ENCODE measurements at places on chromosomes 5 and 9.

DNA sequence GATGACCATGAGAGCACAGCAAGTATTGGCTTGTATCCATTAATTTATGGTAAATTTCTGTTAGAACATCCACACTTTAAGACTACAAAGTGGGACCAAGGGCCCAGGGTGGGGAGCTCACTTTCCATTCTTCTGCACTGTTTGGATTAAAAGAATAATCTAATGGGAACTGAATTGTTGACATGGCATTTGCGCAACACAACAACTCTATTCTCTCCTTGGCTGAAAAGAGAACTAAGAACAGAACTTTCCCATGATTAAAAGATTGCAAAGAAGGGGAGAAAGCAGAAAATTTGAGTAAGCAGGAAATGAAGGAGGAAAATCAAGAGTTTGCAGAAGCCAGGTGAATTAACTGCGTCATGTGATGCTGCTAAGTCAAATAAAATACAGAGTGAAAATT, 143.4 kb downstream of the HINT1 start:
- DNase-seq, result no peak
- no peaks in the 10 kb centered on the region for H3K36me3 ChIP-seq
- H3K4me3 ChIP-seq, result no peak overlapping the region
- no peaks in the 10 kb centered on the region for H3K4me1 ChIP-seq
- no peak overlapping the region for H3K27ac ChIP-seq

- no peaks in the 10 kb centered on the region for H3K36me3 ChIP-seq
- DNase-seq, result no peak
- H3K27me3 ChIP-seq, result no peaks in the 10 kb centered on the region
Observed at GRCh38 chr5:92930057-92930456, 651.0 kb downstream of the NR2F1-AS1 start.

DNA sequence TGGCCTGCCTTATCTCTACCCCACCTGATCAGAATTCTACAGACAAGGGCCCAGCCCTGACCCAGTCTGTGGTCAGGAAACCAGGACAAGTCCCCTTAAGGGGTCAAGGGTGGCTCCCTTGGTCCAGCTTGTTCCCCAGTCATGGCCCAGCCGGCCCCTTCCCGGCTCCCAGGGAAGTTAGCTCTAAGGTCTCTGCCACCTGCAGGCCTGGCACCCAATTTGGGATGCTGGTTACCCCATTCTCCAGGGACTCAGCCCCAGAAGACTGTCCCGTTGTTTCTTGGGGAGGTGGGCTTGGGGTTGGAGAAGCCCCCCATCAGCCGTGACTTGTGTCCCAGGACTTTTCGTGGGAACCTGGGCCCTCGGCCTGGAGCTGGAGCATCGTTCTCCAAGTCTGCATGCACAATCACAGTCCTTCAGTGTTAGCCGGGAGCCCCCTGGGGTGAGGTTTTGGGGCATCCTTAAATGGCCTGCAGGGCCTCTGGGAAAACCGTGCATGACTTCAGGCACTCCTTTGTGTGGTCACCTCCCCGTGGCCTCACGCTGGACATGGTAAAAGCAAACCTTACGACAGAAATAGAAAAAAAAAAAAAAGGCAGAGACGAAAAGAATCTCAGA, 150.8 kb upstream of the PHYKPL start:
- no peaks in the 10 kb centered on the region for H3K27me3 ChIP-seq
- H3K27ac ChIP-seq, result no peak overlapping the region
- no peak overlapping the region for H3K4me3 ChIP-seq

DNA sequence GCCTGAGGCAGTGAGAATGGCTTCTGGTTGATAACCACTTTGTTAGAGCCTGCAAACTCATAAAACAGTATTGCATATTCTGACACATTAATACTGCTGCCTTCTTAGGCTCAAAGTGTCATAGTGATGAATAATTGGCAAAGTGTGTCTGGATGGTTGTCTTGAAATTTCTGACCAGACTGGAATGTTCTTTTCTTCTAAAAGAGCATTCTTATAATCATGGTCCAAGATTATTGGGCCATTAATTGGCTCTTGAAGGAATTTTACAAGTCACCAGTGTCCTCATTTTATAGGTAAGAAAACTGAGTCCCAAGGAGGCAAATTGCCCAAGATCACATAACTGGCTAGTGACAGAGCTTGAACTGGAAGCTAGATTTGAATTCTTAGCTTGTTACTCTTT, 111.7 kb downstream of the PCSK1 start:
- no peaks in the 10 kb centered on the region for H3K27me3 ChIP-seq
- H3K4me3 ChIP-seq, result no peak overlapping the region
- no peaks in the 10 kb centered on the region for H3K4me1 ChIP-seq
- H3K27ac ChIP-seq, result no peak overlapping the region
- no peak for DNase-seq
- no peaks in the 10 kb centered on the region for H3K36me3 ChIP-seq

DNA sequence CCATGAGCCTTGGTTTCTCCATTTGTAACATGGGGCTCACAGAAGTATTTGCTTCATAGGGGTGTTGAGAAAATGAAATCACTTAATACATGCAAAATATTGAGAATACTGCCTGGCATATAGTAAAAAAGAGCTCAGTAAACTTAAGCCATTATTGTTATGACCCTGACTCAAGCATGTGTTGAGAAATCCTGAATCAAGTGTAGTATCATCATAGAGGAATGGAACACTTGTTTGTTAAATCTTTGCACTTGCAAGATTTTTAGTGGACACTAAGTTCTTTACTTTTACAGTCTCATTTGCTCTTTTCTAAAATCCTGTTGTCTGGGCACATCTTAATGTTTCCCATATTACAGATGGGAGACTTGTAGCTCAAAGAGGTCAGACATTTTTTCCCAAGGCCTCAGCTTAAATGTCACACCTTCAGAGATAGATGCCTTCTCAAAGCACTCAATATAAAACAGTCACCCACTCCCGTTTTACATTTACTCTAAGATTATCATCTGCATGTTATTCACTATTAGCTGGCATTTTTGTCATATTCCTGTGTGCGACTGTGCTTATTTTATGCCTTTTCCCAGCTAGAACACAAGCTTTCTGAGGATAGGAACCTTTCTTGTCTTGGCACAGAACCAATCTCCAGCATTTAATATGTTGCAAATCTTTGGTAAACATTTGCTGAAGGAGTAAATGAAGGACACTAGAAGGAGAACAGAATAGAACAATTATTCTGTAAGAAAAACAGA, 250.0 kb upstream of the TNC start:
- H3K36me3 ChIP-seq, result no peaks in the 10 kb centered on the region
- DNase-seq, result no peak
- no peak overlapping the region for H3K4me3 ChIP-seq
- H3K27ac ChIP-seq, result no peak overlapping the region
- H3K27me3 ChIP-seq, result no peaks in the 10 kb centered on the region
- no peaks in the 10 kb centered on the region for H3K4me1 ChIP-seq

DNA sequence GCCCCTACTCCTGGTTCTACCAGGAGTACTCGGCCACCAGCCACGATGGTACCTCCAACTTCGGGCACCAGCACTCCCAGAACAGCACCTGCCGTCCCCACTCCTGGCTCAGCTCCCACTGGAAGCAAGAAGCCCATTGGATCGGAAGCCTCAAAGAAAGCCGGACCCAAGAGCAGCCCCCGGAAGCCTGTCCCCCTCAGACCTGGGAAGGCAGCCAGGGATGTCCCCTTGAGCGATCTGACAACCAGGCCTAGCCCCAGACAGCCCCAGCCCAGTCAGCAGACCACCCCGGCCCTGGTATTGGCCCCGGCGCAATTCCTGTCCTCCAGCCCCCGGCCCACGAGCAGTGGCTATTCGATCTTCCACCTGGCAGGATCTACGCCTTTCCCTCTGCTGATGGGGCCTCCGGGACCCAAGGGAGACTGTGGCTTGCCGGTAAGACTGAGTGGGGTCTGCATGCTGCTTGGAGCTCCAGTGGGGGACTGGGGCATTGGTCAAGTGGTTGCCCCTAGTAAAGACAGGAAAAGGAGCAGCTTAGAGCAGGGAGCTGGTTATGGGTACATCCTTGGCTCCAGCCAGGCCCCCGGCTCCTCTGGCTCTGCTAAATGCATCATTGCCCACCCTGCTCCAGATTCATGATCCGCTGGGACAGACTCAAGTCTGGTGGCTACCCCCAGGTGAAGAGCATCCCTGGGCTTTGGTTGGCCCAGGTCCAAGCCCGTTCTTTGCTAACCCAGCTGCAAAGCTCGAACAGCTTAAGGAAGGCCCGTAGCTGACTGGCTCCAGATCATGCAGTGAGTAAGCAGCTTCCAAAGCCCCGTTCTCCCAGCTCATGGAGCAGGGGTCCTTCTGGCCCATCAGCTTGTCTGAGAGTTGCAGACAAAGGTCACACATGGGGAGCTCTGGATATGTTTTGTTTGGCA, 14.0 kb downstream of the COL27A1 start:
- peaks cover 8% of the 10 kb centered on the region for H3K36me3 ChIP-seq
- H3K27ac ChIP-seq, result no peak overlapping the region
- no peaks in the 10 kb centered on the region for H3K27me3 ChIP-seq
- H3K4me3 ChIP-seq, result no peak overlapping the region
- no peak for DNase-seq
- no peaks in the 10 kb centered on the region for H3K4me1 ChIP-seq

- H3K27me3 ChIP-seq, result no peaks in the 10 kb centered on the region
- no peak overlapping the region for H3K4me3 ChIP-seq
- H3K27ac ChIP-seq, result no peak overlapping the region
- no peaks in the 10 kb centered on the region for H3K36me3 ChIP-seq
- peak; percentile 65 for DNase-seq
Observed at GRCh38 chr9:33737811-33738606, 57.4 kb upstream of the PRSS3 start.

- H3K4me3 ChIP-seq, result no peak overlapping the region
- no peaks in the 10 kb centered on the region for H3K27me3 ChIP-seq
- no peaks in the 10 kb centered on the region for H3K4me1 ChIP-seq
- no peak overlapping the region for H3K27ac ChIP-seq
- no peak for DNase-seq
- no peaks in the 10 kb centered on the region for H3K36me3 ChIP-seq
Observed at GRCh38 chr9:127201071-127201541, 63.5 kb upstream of the GARNL3 start.

DNA sequence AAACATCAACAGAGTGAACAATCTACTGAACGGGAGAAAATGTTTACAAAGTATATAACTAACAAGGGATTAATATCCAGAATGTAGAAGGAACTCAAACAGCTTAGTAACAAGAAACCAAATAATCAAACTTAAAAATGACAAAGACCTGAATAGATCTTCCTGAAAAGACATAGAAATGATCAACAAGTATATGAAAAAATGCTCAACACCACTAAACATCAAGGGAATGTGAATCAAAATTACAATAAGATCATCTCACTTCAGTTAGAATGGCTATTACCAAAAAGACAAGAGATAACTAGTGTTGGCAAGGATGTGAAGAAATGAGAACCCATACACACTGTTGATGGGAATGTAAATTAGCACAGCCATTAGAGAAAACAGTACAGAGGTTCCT, 218.8 kb downstream of the MCTP1 start:
- no peak overlapping the region for H3K27ac ChIP-seq
- no peaks in the 10 kb centered on the region for H3K4me1 ChIP-seq
- DNase-seq, result no peak

GRCh38 chr5:2203774-2204173, 321.0 kb upstream of the IRX4 start:
- H3K27ac ChIP-seq, result no peak overlapping the region
- no peak overlapping the region for H3K4me3 ChIP-seq
- H3K4me1 ChIP-seq, result peaks cover 4% of the 10 kb centered on the region
- H3K27me3 ChIP-seq, result no peaks in the 10 kb centered on the region

DNA sequence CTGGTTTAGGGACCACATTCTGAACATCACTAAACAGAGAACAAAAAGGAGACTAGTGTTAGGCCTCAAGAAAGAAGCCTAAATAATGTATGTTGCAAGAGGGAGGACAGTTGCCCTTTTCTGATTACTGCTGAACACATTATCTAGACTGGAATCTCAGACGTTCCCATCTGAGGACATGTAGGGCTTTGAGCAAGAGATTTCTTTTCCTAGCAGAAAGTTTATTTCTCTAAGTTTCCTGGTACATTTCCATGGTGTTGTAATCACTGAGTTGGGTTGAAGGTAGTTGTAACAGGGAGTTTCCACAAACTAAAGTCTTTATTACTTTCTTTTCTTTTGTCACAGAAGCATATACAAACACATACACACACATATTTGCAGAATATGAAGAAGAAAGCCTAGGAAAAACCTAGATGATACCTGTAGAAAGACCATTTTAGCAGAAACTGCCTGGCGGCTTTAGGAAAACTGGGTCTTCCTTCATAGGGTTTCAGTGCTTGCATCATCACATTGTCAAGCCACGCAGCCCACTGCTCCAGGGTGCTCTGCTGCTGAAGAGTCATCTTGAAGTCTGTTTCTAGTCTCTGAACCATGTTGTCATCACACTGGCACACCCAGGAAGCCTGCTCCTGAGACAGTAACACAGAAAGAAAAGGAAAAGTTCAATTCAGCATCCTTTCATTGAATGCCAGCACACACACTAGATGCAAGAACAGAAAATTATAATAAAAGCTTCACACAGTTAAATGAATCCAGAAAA, 269.1 kb downstream of the RFX3 start:
- no peak for DNase-seq
- H3K4me3 ChIP-seq, result no peak overlapping the region
- H3K36me3 ChIP-seq, result 0 out of 2 replicates have a peak, but pooled peaks cover 2% of the 10 kb centered on the region
- no peaks in the 10 kb centered on the region for H3K27me3 ChIP-seq
- no peak overlapping the region for H3K27ac ChIP-seq

- no peaks in the 10 kb centered on the region for H3K27me3 ChIP-seq
- no peaks in the 10 kb centered on the region for H3K36me3 ChIP-seq
- peaks cover 8% of the 10 kb centered on the region for H3K4me1 ChIP-seq
- H3K27ac ChIP-seq, result no peak overlapping the region
Observed at GRCh38 chr9:16485160-16485559, 385.3 kb downstream of the BNC2 start.

GRCh38 chr9:85647571-85647970, 94.2 kb downstream of the AGTPBP1 start:
- DNase-seq, result no peak
- no peaks in the 10 kb centered on the region for H3K27me3 ChIP-seq
- no peak overlapping the region for H3K4me3 ChIP-seq
- H3K27ac ChIP-seq, result no peak overlapping the region
- H3K4me1 ChIP-seq, result no peaks in the 10 kb centered on the region

DNA sequence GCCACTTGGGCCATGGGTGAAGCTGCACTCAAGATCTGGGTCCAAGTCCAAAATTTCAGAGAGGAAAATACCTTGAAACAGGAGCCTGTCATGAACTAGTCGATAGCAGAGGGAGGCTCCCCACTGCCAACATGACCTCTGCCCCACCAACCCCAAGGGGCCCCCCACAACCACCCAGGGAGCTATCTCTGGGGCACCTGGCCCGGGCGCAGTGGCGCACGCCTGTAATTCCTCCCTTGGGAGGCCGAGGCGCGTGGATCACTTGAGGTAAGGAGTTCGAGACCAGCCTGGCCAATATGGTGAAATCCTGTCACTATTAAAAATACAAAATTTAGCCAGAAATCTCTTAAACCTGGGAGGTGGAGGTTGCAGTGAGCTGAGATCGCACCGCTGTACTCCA, 20.1 kb upstream of the HMCN2 start:
- H3K4me1 ChIP-seq, result no peaks in the 10 kb centered on the region
- no peaks in the 10 kb centered on the region for H3K27me3 ChIP-seq
- H3K4me3 ChIP-seq, result no peak overlapping the region
- DNase-seq, result no peak
- H3K36me3 ChIP-seq, result no peaks in the 10 kb centered on the region
- no peak overlapping the region for H3K27ac ChIP-seq

All from H1 (cell line).